ENCODE measurements at places on chromosomes 6 and 20. TPM values are rescaled to one million over a fixed set of nuclear protein-coding genes. Genes with fewer than 3 reads are reported as not detected.

ASIP gene
- not detected for total RNA-seq

RIPOR3 gene
- total RNA-seq: not detected

SIRPB2 gene
- not detected for total RNA-seq

DNPH1 gene
- 36.7 TPM for total RNA-seq

C20orf204 gene
- 4.8 TPM for total RNA-seq

EYA2 gene
- total RNA-seq: not detected

CCN2 gene
- total RNA-seq: not detected

MED20 gene
- total RNA-seq: 22.7 TPM
